ENCODE measurements at places on chromosomes 3 and 15. TPM values are rescaled to one million over a fixed set of nuclear protein-coding genes. Genes with fewer than 3 reads are reported as not detected.

- DNase-seq: no peak
Observed at GRCh38 chr15:27514526-27514925, 543.5 kb downstream of the GABRG3 start.

DNA sequence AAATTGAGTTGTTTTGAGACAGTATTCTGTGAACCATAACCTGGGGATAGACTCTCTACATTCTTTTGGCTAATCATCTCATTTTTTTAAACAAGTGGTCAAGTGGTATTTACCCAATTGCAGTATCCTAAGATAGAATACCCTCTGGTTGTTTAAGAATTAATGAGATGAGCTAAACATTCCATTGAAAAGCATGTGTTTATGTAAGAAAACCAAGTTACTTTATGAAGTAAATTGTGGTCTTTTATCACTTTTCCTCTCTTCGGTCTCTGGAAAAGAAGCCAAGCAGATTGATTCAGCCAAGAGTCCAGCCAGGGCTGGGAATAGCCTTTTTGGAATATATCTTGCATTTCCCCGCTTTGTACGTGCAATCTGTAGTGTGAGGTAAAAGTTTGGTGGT, 185.7 kb upstream of the TOPAZ1 start:
- no peak for DNase-seq

DNA sequence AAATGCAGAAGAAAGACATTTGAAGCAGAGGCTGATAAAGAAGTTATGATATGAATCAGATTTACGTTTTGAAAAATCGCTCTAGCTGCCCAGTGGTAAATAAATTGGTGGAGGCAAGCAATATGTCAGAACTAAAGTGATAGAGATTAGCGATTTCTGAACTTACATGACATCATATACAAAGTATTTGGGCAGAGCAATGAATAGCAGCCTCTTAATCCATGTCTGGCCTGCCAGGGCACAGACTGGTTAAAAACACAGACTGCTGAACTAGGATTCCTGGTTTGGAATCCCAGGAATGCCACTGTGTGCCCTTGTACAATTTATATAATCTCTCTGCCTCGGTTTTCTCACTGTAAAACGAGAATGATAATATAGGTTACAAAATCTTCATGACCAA, 243.1 kb upstream of the SETMAR start:
- no peak for DNase-seq

- DNase-seq: no peak
Observed at GRCh38 chr3:174440253-174440701, 418.9 kb upstream of the NAALADL2 start.

GRCh38 chr3:27165321-27165721, 203.9 kb downstream of the NEK10 start:
- DNase-seq: no peak

GRCh38 chr15:31341496-31342195, 15.0 kb downstream of the KLF13 start:
- DNase-seq: no peak

Gene POLR2M
- 72.5 TPM for total RNA-seq

Gene DNAJB8
- not detected for total RNA-seq

Gene KIF15
- total RNA-seq: 38.1 TPM

Measured in activated CD8-positive, alpha-beta T cell treated with anti-CD3 and anti-CD28 coated beads for 36 hours (primary cell).